ENCODE measurements at places on chromosomes 16 and 17.
A peak's percentile ranks its signal among the peaks of the same experiment; 100 is the strongest.

- peak; percentile 16 for DNase-seq
Measured at GRCh38 chr16:11585460-11586377, 1.0 kb downstream of the LITAF start.

DNA sequence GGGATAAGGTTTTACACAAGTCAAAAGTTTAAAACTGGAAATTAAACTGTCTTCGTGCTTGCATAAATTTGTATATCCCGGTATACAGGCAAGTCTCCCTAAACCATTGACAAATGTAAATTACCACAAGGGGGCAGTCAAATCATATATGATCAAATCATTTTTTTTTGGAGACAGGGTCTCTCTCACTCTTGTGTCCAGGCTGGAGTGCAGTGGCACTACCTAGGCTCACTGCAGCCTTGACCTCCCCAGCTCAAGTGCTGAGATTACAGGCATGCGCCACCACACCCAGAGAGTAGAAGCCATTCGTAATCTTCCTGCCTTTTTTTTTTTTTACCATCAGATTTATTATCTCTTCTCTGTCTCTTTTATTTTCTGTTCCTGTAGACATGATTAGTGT, 18.5 kb downstream of the TOP2A start:
- peak; percentile 47 for DNase-seq

DNA sequence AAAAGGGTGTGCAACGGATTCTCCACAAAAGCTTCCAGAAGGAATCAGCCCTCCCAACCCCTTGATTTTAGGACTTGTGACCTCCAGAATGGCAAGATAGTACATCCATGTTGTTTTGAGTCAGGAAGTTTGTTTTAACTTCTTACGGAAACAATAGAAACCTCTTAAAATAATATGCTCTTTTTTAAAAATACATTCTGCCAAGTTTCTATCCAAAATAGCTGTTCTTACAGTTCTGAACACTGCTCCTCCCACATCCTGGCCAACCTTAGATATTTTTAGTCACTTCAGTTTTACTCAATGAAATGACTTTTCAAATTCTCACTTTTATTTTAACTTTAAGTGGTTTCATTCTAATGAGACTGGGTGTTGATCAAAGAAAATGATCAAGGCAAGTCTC, 156.4 kb downstream of the ZNF18 start:
- DNase-seq: no peak

- peak; percentile 95 for DNase-seq
Measured at GRCh38 chr17:67434061-67434525, 57.0 kb downstream of the PITPNC1 start.

DNA sequence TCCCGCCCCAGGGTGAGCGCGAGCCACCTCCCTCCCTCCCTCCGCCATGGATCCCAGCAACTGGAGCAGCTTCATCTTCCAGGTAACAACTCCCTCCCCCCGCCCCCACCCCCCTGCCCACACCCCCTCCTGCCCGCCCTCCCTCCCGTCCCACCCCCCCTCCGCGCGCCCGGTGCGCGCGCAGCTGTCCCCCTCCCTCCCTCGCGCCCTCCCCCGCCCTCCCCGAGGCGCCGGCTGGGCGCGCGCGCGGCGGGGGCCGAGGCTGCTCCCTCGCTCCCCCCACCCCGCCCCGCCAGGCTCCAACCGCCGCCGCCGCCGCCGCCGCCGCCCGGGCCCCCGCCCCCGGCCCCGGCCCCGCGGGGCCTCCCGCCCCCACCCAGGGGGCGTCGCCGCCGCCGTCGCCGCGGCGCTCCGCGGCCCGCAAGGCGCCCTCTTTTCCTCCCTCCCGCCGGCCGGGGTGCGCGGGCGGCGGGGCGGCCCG, at the start of gene MAZ:
TSS of gene MAZ (plus strand) at position 431 of the 481 bp plus-strand sequence. CDS start 173 bp downstream, outside the sequence.
- peak; percentile 83 for DNase-seq

- no peak for DNase-seq
Measured at GRCh38 chr16:30786115-30786935, 680 bp downstream of the ZNF629 start.

DNA sequence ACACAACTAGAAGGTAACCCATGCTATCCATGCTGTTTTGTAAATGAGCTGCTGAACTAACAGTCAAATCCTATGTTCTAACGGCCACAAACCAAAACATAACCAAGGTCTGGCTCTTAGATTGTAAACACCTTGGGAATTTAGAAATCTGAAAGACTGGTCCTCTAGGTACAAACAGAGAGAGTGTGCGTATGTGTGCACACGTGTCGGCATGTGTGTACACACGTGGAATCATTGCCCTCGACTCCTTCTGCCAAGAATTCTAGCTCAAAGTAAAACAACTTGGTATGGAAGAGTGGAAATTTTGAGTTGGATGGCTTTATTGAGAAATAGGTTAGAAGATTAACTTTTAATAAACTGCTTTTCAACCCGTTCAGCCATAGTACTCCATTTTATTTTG, 18.1 kb upstream of the GHDC start:
- DNase-seq: no peak

DNA sequence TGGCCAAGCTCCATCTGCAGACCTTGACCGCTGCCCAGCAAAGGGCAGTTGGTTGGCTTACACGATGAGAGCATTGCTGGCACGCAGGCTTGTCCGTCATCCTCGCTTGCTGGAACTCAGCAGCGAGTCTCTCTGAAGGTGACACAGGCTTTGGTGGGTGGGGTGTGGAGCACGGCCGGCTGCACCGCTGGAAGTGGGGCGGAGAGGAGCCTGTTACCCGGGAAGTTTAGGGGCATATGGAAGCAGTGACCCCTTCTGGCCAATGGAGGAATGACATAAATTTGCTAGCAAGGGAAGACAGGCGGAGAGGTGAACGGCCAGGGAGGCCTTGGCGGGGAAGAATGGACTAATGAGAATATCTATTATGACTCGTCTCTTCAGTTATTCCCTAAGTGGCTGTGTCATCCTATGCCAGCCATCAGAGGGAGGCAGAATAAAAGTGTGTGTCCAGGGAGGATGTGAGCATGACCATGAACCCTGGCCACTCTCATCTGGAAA, 65.9 kb upstream of the SDK2 start:
- peak; percentile 44 for DNase-seq

GRCh38 chr17:39700148-39700987, 504 bp downstream of the ERBB2 start:
- DNase-seq: no peak

- no peak for DNase-seq
Measured at GRCh38 chr16:79740252-79740651, 139.7 kb upstream of the MAF start.

All from AML-193 (cell line).